ENCODE measurements at places on chromosomes 4 and X. TPM values are rescaled to one million over a fixed set of nuclear protein-coding genes. Genes with fewer than 3 reads are reported as not detected.

SPACA5 gene
- total RNA-seq = not detected

ANOS1 gene
- 0.54 TPM for total RNA-seq

SOWAHD gene
- not detected for total RNA-seq

CDS1 gene
- 0.09 TPM for total RNA-seq

RADX gene
- 0.09 TPM for total RNA-seq

PNCK gene
- total RNA-seq = 0.09 TPM

C4orf51 gene
- total RNA-seq = not detected

UGT2A3 gene
- total RNA-seq = not detected

CXorf65 gene
- not detected for total RNA-seq

ASMT gene
- not detected for total RNA-seq

SMIM43 gene
- 0.27 TPM for total RNA-seq

ODAPH gene
- total RNA-seq = not detected

SPANXB1 gene
- total RNA-seq = not detected

UNC5C gene
- under 0.01 TPM for total RNA-seq

RAB40A gene
- not detected for total RNA-seq

SLC16A2 gene
- total RNA-seq = 0.36 TPM

TSPAN7 gene
- 3.7 TPM for total RNA-seq
